HFFc6 (cell line): ENCODE measurements at places on chromosomes 5 and 9.

GRCh38 chr9:132993511-132993939, 15.0 kb downstream of the GFI1B start:
- no peak overlapping the region for H3K27ac ChIP-seq
- no peak for DNase-seq
- H3K27me3 ChIP-seq, result peaks cover 39% of the 10 kb centered on the region
- H3K4me3 ChIP-seq, result no peak overlapping the region
- H3K4me1 ChIP-seq, result peaks cover 12% of the 10 kb centered on the region

DNA sequence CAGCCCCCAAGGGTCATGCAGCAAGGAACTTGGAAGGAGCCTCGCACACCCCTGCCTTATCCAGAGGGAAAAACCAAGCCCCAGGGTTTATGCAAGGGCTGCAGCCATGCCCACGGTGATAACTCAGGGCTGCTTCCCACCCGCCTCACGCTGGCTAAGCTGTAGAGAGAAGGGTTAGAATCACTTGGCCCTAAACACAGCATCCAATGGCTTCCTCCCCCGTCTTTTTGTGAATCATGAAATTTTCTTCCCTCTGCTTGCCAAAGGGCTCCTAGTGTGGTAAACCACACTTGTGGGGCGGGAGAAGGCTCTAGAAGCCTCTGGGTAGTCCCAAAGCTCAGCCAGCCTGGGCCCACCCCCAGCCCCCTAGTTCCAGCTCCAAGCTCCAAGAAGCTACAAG, 55.9 kb upstream of the ORM1 start:
- H3K36me3 ChIP-seq, result peaks cover 10% of the 10 kb centered on the region; the same call in 1 of the 2 replicates
- H3K4me1 ChIP-seq, result no peaks in the 10 kb centered on the region
- no peak overlapping the region; the same call in 1 of the 2 replicates for H3K27ac ChIP-seq
- peaks cover 2% of the 10 kb centered on the region for H3K27me3 ChIP-seq
- no peak overlapping the region for H3K4me3 ChIP-seq

- no peaks in the 10 kb centered on the region; the same call in 1 of the 2 replicates for H3K27me3 ChIP-seq
- no peak for DNase-seq
- no peaks in the 10 kb centered on the region for H3K4me1 ChIP-seq
- no peak overlapping the region for H3K27ac ChIP-seq
- no peaks in the 10 kb centered on the region for H3K36me3 ChIP-seq
- no peak overlapping the region for H3K4me3 ChIP-seq
These were observed 122.3 kb upstream of the CDH10 start for GRCh38 chr5:24767086-24767485.

DNA sequence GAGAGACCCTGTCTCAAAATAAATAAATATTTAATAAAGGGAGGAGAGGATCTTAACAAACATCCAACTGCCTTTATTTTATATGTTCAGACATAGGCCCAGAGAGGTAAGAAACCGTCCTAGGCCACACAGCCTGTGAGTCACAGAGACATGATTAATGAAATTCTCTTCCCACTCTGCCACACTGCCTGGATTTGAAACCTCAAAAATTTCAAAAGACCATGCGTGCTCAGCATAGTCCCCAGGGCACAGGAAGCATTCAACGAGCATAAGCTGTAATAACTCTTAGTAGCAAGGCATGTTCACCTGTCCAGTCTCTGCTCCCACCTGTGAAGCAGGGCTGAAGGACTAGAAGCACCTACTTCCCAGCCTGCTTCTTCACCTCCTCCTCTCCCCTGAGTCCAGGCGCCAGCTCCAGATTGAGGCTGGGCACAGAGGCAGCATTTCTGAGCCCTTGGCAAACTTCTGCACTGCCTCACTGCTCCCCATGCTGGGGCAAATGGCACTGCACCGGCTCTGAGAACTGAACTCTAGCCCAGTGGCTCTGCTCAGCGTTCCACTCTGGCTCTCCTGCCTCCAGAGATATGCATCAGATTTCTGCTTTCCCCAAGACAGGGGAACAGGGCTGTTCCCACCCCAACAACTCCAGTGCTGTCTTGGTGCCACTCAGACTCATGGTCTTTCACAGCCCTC, 1.1 kb downstream of the FAT2 start:
- no peak overlapping the region for H3K27ac ChIP-seq
- H3K4me1 ChIP-seq, result peaks cover 4% of the 10 kb centered on the region; the same call in 1 of the 2 replicates
- no peak overlapping the region for H3K4me3 ChIP-seq
- H3K27me3 ChIP-seq, result peaks cover 41% of the 10 kb centered on the region

- peaks cover 10% of the 10 kb centered on the region for H3K27me3 ChIP-seq
- H3K4me1 ChIP-seq, result peaks cover 28% of the 10 kb centered on the region
- peak; percentile 70 for DNase-seq
- no peak overlapping the region for H3K4me3 ChIP-seq
These were observed 7.0 kb downstream of the SQSTM1 start for GRCh38 chr5:179827680-179828079.

DNA sequence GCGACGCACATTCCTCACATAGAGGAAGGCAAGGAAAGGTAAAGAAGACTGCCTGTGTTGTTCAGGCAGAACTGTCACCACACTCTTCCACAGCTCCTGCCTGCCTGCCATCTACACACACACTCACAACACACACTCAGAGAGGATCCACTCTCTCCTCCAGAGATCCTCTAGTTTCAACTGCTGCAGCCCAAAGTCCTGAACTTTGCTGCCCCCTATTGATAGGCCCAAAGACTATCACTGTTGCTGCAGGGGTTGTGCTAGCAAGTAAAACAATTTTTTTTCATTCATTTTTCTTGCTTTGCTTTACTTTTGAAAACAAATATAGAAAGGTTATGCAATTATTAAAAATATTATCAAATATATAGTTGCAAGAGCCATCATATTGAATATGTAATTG, 5.9 kb upstream of the CFAP90 start:
- peaks cover 11% of the 10 kb centered on the region for H3K4me1 ChIP-seq
- H3K36me3 ChIP-seq, result peaks cover 5% of the 10 kb centered on the region; the same call in 1 of the 2 replicates
- no peak overlapping the region for H3K27ac ChIP-seq
- H3K4me3 ChIP-seq, result no peak overlapping the region

DNA sequence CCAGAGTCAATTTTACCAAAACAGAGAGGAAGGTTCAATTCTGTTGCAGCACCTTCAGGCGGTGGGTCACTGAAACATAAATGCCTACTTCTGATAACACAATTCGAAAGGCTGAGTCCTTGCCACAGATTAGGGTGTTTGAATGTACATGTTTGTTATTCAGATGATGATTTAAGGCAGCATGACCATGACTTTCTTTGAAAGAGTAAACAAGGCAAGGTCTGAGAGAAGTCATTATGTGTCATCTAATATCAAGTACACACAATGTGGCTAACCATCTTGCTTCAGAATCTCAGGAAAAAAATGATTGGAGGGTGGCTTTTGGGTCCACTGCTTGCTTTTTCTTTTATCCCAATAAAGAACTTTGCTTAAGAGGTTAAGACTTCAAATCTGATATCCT, 457.5 kb downstream of the TAF11L14 start:
- no peak overlapping the region for H3K27ac ChIP-seq
- no peak for DNase-seq
- no peaks in the 10 kb centered on the region for H3K36me3 ChIP-seq
- H3K27me3 ChIP-seq, result no peaks in the 10 kb centered on the region
